ENCODE measurements at places on chromosomes 1 and 21.

DNA sequence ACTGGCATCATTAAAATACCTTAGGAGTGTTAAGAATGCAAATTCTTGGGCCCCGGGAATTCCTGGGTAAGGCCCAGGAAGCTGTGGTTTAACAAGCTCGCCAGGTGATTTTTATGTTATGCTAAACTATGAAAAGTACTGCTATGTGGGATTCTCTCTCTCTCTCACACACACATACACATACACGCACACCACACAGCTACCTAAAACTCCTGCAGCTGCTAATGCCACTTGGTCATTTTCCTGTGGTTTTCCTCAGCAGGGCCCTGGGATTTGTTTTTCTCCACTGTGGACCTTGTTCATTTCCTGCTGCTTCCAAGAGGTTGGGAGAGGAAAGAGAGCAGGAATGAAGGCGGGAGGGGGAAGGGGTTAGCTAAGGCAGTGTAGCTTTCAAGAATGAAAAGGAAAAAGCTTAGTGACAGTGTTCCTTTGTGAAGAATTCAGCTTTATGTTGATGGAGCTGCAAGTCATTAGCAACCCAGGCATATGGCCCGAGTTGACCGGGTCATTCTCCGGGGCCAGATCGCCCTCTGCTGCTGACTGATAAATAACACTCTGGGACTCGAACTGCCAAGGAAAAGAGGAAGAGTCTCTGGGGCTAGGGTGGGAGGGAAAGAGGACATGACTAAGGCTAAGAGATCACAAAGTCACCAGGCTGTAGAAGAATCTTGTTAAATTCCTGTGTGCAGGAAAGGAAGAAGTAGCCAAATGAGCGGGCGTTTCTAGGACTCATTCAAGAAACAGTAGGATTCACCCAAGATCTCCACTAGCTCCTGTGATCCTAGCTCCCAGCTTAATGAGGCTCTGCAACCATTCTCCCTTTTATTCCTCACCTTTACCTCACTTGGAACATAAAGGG lies 30.5 kb upstream of the LRIG2 start:
- DNase-seq, result no peak

DNA sequence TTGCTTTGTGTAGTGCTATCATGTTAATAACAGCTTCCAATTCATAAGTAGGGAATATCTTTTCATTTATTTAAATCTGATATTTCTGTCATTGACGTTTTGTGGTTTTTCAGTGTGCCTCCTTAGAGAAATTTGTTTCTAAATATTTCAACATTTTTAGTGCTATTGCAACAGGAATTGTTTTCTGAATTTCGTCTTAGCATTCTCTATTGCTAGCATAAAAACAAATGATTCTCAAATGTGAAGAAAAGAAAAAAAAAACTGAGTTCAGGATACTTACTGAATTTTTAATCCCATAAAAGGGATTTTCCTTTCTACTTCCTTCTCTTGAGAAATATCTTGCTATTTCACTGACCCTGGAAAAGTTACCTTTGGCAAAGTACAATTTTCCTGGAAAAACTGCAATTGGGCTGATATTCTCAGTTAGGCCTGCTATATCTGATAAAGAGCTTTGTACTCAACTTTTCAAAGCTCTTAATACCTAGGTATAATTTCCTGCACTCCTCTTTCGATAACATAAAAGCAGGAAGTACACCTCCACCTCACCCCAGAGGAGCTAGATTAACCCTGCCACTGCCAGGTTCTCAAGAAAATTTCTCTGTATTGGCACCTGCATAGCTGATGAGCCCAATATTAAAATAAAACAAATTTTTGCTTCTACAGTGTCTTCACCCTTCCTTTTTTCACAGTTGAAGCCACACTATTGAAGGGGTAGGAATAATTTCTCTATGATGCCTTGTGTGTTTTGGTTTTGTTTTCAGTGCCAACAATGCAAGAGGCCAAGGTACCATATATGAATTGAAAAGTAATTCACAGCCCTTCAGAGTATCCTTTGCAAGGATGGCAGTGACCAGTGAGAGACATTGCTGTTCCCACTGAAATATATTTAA lies 35.6 kb downstream of the PTPN14 start:
- DNase-seq, result no peak

DNA sequence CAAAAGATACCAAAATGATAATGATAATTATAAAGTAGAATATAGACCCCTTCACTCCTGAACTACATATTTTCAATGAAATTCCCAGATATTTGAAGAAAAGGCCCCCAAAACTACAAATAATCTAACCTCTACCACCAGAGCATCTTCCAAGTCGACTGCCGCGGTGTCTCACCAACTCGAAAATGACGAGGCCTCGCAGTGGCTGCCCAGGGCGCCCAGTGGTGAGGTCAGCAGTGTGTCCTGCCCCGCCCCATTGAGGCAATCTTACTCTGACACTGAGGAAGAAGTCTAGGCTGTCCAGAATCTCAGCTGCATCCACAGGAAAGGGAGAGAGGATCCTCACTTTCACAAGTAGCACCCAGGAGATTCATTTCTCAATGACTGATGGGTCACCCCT lies 5.2 kb downstream of the DUSP10 start:
- no peak for DNase-seq

- no peak for DNase-seq
These were observed at the start of gene SLC26A9 for GRCh38 chr1:205943245-205943644. Gene SLC26A9 (minus strand): TSS chr1:205943456. CDS start chr1:205935820, 7,636 bp downstream.

- DNase-seq, result no peak
These were observed 158.9 kb downstream of the ST6GALNAC5 start for GRCh38 chr1:77026135-77026534.

DNA sequence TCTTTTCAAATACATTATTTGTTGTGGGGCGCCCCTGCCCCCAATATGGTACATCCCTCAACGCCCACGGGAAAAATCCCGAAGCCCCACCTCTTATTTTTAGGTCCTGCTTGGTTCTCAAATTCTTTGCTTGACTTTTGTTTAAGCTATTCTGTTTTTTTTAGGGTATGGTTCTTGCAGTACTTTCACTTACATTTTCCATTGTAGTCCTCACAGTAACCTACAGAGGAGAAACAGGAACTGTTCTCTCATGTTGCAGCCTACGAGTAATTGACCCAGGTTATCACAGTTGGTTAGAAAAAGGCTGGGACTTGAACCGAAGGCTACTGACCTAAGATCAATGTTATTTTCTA lies 697 bp upstream of the C21orf91 start:
- no peak for DNase-seq

DNA sequence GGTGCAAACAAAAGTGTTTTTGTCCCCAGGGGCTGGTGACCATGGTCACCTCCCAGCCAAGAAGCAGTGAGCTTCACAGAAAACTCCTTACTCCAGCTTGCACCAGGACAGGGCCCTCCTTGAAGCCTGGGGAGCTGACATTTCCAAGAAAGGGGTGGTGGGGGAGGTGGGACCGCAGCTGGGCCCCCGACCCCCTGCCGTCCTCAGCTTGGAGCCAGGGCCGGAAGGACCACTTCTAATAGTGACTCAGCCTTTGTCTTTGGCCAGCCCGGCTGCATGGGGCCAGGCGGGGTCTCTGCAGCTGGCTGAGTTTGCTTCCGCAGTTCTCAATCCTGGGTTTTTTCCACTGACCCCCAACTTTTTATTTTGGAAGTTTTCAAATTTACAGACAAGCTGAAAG lies 136.5 kb upstream of the POU3F1 start:
- DNase-seq, result no peak

- no peak for DNase-seq
These were observed 30.0 kb downstream of the XCL2 start for GRCh38 chr1:168513656-168514404.

All from stimulated activated CD8-positive, alpha-beta memory T cell treated with anti-CD3 and anti-CD28 coated beads, Interleukin-2, amount 100 ng/mL, for 48 hours (primary cell).